ENCODE measurements at places on chromosomes 4 and X.

- no peak for DNase-seq
Observed at GRCh38 chr4:177047851-177048174, 255.1 kb upstream of the VEGFC start.

DNA sequence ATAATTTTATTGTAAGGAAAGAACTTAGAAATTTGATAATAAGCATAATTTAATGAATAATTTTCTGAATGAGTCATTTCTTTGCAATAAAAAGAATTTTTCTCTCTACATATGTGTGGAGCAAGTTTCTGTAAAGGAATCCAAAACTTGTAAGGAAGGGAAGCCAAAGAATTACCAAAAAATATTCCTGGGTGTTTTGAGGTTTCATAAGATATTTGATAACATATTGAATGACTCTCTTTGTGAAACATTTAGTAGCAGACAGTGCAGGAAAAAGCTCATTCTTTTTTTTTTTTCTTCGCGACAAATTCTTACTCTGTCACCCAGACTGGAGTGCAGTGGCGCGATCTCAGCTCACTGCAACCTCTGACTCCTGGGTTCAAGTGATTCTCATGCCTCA is 469.0 kb upstream of the MAGEB2 start:
- no peak for DNase-seq

- no peak for DNase-seq
Observed at GRCh38 chr4:2931512-2932301, 31.5 kb downstream of the NOP14 start.

DNA sequence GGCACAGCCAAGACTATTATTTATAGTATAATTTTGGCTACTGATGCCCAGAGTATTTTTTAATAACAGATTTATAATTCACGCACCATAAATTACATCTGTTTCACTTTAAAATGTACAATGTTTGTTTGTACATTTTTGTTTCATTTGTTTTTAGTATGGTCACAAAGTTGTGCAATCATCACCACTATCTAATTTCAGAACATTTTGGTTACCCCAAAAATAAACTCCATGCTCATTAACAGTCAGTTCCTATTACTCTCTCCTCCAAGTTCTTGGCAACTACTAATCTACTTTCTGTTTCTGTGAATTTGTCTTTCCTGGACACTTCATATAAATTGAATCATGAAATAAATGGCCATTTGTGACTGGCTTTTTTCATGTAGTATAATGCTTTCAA is 176.7 kb downstream of the SH3BGRL start:
- no peak for DNase-seq

DNA sequence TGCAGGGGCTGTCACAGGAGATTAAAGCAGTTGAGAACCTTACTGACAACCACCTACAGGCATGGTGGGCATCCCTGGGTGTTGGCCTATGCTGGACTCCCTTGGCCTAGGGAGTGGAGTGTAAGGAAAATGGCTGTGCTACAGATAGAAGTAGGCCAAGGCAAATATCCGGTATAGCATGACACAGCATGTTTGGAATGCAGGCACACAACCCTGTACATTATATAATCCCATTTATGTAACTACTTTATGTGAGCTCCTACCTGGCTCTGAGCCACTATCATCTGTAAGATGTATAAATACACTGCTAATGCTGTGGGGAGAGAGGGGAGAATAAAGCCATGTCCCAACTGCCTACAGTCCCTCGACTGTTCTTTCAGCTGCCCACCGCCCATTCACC is 38.7 kb upstream of the KCTD8 start:
- no peak for DNase-seq

- no peak for DNase-seq
Observed at GRCh38 chr4:40948014-40948413, 198.3 kb downstream of the NSUN7 start.

- no peak for DNase-seq
Observed at GRCh38 chr4:46081674-46082073, 42.2 kb downstream of the GABRG1 start.

DNA sequence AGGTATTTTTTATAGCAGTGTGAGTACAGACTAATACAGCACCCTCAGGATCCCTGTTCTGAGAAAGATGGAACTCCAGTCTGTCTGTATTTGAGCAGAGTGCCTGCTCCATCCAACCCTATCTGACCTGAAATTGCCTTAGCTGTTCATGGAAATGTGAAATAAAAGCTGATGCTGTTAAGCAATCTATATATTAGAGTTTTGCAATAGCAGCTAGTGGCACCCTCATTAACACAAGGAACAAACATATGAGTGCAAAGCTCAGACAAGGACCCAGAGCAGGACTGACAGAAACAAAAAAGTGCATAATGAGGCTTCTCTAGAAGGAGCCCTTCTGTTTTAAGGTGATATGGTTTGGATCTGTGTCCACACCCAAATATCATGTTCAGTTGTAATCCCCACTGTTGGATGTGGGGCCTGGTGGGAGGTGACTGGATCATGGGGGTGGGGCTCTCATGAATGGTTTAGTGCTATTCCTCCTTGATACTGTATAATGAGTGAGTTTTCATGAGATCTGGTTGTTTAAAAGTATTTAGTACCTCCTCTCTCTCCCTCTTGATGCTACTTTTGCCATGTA is 272.9 kb upstream of the KLF3 start:
- peak; percentile 51 for DNase-seq

- DNase-seq, result peak; percentile 55
Observed at GRCh38 chr4:157978680-157979361, 194.0 kb downstream of the GASK1B start.

GRCh38 chr4:126777649-126778048 is 855.1 kb upstream of the INTU start:
- DNase-seq, result no peak

DNA sequence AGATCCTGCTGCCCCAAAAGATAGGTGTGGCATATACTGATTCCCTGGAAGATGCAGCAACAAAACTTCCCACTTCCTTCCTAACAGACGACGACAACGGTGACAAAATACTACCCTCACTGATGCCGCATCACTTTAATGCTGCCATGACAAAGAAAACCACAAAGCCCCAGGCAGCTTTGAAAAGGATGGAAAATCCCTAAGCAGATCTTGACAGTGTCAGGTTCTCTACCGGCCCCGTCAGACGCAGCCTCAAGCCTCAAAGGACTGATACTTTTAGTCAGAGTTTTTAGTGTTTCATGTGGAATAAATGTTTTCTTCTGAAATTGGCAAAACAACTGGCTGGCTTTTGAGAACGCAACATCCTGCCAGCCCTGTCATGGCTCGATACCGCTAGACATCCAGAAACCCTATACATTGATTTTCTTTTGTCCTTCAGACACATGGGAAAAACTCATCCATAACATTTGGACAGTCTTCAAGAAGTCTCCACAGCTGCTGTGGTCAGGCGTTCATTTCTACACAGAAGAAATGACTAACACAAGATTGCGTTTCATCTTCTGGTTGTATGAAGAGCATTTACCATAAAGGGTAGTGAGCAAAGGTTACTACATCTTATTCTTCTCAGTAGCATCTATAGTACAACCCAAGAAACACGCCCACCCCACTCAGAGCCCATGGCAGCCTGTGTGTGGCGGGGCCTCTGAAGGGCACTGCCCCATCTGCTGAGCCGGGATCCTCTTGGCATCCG is 60.1 kb downstream of the GATB start:
- DNase-seq, result no peak

DNA sequence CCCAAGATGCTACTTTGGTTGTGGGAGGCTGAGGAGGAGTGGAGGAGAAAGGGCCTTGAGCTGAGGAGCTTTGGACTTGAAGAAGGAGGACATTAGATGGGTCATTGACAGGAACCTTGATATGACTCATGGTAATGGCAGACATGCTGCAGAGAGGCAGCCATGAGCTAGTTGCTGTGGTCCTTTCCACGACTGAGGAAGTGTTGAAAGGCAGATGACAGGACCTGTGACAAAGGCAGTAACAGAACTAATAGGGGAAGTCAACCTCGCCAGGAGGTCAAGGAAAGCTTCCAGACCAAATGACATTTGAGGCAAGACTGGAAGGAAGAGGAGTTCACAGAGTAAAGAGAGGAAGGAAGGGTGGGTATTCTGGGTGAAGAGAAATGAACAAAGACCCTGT is 7.6 kb upstream of the XPNPEP2 start:
- DNase-seq, result no peak

- peak; percentile 35 for DNase-seq
Observed at GRCh38 chr4:73662709-73663546, 42.7 kb upstream of the RASSF6 start.

DNA sequence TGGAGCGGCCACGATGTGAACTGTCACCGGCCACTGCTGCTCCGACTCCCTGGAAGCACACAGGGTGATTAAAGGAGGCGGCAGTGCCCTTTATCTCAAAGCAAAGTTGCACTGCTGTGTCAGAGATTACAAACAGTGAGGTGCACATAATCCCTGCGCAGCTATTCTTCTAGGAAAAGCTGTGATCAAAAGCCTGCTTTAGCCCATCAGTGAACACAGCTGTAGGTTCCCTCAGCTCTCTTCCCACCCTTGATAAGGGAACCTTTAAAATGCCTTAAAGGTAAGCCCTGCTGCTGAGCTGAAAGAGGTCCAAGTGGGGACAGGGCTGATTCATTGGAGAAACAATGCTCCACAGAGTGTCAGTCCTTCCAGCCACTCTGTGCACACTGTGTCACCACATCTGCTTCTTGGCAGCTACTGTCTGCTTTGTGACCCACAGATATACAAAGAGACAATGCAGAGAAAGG is 127.6 kb downstream of the EIF4E start:
- no peak for DNase-seq

- peak; percentile 92 for DNase-seq
Observed at GRCh38 chrX:136880452-136881013, at the start of gene RBMX. TSS of gene RBMX (minus strand) at chrX:136880725. CDS start at chrX:136879427, 1,298 bp downstream.

- no peak for DNase-seq
Observed at GRCh38 chrX:150696331-150696730, 3.1 kb downstream of the MTMR1 start.

GRCh38 chr4:84962102-84962501 is 4.4 kb downstream of the WDFY3 start:
- no peak for DNase-seq

GRCh38 chr4:7531640-7531994 is 96.9 kb upstream of the PSAPL1 start:
- DNase-seq, result no peak

DNA sequence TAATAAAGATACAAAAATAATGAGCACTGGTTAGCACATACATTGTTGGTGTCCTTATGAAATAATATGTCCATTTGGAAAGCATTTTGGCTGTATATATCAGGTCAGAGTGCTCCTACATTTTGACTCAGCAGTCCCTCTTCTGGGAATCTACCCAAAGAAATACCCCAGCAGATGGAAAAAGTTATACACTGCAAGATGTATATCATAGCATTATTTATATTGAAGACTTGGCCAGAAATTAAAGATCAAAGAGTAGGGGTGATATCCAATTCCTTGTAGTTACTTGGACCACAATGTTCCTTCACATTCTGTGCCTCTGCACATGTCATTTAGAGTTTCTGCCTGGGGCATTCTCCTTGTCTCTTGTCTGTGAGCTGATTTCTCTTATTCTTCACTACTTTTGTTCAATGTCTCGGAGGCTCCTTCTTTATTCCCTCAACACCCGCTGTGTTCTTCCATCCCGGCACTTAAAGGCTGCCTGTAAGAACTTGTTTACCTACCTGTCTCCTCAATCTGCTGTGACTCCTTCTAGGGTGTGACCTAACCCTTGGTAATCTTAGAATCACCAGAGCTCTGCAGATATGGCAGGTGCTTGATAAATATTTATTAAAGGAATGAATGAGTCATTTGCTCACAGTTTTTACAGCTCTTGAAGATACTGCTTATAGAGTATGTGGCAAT is 3.1 kb upstream of the TSPAN5 start:
- DNase-seq, result peak; percentile 51

- DNase-seq, result no peak
Observed at GRCh38 chrX:123851079-123851478, 8.8 kb upstream of the XIAP start.

GRCh38 chr4:110159541-110159940 is 38.9 kb downstream of the ELOVL6 start:
- DNase-seq, result no peak

DNA sequence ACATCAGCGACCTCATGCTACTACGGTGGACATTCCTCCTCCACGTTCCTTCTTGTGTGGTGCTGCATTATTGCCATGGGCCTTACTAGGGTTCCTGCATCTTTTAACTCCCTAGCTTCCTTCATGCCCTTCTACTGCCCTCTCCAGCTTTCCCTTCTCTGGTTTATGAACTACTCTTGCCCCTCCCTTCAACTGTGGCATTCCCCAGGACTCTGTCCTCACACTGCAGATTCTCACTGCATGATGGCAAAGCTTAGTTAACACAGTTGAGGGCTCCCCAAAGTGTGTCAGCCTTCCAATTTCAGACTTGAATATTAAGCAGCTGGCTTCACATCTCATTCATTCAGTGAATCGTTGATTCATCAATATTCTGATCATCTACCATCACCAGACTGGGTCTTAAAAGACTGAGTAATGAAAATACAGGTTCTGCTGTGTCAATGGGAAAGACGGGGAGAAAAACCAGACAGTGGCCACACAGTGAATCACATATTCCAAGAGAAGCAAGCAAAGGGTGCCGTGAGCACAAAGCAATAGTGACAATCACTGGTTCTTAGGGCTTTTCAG is 53.0 kb downstream of the ZFX start:
- peak; percentile 10 for DNase-seq

- no peak for DNase-seq
Observed at GRCh38 chrX:23952391-23952790, 44.6 kb downstream of the CXorf58 start.

- DNase-seq, result no peak
Observed at GRCh38 chr4:138609943-138610350, 367.8 kb upstream of the SLC7A11 start.

DNA sequence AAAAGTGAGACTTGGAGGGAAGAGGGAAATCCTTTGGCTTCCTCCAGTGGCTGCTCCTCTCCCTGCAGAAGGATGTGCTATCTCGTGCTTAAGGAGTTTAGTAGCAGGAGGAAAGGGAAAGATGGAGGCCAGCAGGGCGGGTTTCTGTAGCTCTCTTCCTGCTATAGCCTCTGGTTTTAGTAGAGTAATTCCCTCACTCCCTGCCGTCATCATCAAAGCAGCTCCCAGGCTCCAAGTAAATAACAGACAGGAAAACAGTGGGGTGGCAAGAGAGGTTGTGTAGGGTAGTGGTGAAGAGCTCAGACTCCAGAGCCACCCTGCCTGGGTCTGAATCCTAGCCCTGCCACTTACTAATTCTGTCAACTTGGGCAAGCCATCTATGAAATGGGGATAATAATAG is 81.5 kb upstream of the CITED1 start:
- DNase-seq, result no peak

- no peak for DNase-seq
Observed at GRCh38 chr4:185885075-185885474, 73.1 kb upstream of the SORBS2 start.

DNA sequence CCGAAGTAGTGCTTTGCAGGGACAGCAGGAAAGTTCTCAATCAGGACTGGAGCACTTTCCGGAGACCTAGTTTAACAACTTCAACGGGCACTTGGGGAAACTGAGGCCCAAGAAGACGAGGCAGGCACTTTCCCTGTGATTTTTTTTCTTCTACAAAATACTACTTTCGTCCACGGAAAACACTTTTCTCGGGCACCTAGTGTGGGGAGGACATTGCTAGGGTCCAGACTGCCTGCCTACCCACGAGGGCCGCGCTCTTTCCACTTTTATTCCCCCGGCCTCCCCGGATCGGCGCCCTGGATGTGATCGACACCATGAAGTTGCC is 125.4 kb upstream of the CXorf66 start:
- no peak for DNase-seq

Data from small intestine (tissue), 16 donors.